ENCODE measurements at places on chromosomes 2 and 18. TPM values are rescaled to one million over a fixed set of nuclear protein-coding genes. Genes with fewer than 3 reads are reported as not detected.

Gene B3GNT7
- 4.0 TPM for total RNA-seq

Gene AOX1
- 8.0 TPM for total RNA-seq

Gene AQP12B
- not detected for total RNA-seq

Gene KHK
- 1.1 TPM for total RNA-seq

Gene FOXD4L1
- 0.20 TPM for total RNA-seq

Gene CXCR1
- not detected for total RNA-seq

Gene SAG
- total RNA-seq, result not detected

Gene REEP1
- 0.17 TPM for total RNA-seq

DNA sequence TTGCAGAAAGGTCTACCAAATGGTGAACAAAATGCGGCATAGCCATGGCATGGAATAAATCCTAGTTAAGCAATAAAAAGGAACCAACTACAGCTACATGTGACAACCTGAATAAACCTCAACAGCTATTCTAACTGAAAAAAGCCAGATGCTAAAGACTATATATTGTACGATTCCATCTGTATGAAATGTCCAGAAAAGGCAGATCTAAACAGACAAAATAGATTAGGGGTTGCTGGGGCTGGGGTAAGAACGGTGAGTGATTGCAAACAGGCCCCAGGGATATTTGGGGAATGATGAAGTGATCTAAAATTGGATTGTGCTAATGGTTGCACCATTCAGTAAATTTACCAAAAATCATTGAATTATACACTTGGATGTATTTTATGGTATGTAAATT, 2.8 kb downstream of the CCDC68 start:
- DNase-seq, result no peak

- DNase-seq, result no peak
Measured at GRCh38 chr2:213740453-213740852, 456.2 kb downstream of the SPAG16 start.

DNA sequence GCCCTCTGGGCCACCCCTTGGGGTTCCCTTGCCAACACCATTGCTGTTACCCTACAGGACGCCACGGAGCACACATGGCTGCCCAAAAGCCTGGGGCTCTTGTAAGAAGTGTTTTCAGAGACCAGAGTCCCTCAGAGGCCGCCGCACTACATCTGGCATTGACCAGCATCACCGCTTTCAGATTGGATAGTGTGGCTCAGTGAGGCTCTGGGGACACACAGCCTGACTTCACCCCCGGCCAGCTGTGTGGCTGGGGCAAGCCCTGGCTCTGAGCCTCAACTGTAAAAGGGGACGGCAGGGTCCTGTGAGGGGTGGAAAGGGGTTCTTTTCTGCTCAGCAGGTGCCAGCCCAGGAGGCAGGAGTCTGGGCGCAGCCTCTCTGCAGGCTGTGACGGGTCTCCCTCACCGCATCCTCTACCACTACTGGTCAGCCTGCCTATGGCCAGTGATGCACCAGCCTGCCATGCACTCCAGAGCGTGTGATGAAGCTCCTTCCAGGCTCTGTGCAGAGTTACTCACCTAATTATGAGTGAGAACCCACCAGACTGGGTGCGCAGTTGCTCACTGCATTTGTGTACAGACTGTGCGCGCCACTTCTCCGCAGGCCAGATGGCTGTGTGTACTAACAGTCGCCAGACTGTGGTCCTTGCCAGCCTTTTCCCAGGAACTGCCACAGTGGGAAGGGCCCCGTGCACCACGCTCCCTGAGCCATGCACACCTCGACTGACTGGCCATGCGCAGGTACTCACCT, 10.7 kb upstream of the OTOF start:
- no peak for DNase-seq

DNA sequence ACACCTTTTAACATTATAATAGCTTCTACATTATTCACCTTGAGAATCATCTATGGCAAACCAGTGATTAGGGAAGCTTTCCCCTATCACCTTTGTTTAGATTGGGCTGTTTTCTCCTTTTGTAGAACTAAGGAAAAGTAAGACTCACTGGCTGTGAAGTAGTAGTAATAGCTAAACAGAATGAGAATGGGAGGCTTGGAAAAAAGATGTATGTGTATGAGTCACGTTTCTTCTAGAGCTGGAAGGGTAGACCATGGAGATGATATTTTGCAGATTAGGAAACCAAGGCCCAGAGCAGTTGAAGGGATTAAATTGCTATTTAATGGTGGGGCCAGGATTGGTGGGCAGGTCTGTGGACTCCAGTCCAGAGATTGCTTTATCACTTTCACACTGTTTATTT, 214.5 kb downstream of the MCFD2 start:
- peak; percentile 29 for DNase-seq

- DNase-seq, result no peak
Measured at GRCh38 chr2:18671363-18671762, 82.0 kb upstream of the NT5C1B start.

- no peak for DNase-seq
Measured at GRCh38 chr2:148221926-148222325, 201.0 kb downstream of the MBD5 start.

- DNase-seq, result no peak
Measured at GRCh38 chr2:181348107-181348837, 108.9 kb upstream of the ITGA4 start.

- DNase-seq, result peak; percentile 65
Measured at GRCh38 chr2:45432406-45432805, 178.7 kb downstream of the SRBD1 start.

DNA sequence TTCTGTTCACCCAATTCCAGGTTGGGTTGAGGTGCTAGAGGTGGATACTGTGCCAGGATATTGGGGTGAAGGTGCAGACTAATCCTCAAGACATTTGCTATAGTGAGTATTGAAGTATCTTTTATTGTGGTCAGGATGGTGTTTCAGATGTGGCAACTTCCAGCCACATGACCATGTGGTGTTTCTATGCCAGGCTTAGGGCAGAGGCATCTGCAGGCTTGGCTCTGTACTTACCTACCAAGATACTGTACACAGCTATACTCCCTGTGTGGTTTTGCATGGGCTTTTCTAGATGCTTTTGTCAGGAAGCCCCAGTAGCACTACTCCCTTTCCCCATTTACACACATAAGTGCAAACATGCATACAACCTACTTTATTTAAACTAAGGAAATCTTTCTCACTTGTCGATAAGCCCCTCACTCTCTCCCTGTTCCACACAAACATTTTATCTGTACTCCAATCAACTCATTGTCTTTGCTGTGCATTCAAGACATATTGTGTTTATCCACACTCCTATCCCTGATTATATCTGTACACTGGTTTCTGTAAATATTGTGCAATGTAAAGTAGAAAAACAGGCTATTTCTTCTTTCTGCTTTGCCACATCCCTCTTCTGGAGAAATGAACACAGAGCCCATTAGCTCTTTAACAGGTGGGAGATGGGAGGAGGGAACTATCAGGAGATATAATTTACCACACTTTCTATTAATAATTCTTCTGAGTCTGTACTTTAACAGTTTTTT, 12.3 kb downstream of the ARL6IP6 start:
- DNase-seq, result peak; percentile 53

- DNase-seq, result peak; percentile 92
Measured at GRCh38 chr2:43484323-43484930, 111.4 kb downstream of the THADA start.

DNA sequence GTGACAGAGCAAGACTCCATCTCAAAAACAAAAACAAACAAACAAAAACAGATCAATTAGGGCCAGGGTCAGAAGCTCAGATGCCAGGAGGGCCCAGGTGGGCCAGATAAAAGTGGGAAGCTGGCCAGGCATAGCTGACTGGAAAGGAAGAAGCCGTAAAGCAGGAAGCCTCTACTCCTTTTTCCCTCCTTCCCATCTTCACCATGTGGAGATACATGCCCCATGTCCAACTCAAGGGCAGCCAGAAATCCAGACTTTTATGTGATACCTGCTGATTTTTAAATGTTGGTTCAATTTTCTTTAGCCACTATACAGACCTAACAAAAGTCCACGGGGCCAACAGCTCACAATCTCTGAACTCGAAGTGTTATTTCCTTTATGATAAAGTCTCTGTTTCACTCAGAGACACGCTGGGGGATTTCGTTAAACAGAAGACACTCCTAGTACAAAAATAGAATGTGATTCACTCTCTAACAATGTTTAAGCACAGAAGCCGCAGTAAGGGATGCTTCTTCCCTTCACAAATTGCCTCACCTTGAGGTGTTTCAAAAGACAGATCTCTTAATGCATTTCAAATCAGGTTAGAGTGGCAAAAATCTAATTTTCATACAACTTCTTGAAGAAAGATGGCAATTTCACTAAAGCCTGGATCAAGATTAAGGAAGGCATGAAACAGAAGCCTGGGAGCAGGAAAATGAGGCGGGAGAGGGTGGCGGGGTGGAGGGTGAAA, 14.0 kb downstream of the TMEM247 start:
- DNase-seq, result peak; percentile 52

DNA sequence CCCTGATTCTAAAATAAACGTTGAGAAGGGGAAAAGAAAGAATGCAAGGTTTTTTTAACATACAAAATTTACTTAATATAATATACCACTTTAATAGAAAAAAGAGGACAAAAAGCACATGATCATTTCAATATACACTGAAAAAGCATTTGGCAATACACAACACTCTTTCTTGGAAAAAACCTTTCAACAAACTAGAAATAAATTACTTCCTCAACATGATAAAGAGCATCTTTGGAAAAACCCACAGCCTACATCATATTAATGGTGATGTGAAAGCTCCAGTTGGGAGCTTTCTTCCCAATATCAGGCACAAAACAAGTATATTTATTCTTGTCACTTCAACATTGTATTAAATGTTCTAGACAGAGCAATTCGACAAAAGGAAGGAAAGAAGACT, 3.0 kb upstream of the POLR1B start:
- no peak for DNase-seq

DNA sequence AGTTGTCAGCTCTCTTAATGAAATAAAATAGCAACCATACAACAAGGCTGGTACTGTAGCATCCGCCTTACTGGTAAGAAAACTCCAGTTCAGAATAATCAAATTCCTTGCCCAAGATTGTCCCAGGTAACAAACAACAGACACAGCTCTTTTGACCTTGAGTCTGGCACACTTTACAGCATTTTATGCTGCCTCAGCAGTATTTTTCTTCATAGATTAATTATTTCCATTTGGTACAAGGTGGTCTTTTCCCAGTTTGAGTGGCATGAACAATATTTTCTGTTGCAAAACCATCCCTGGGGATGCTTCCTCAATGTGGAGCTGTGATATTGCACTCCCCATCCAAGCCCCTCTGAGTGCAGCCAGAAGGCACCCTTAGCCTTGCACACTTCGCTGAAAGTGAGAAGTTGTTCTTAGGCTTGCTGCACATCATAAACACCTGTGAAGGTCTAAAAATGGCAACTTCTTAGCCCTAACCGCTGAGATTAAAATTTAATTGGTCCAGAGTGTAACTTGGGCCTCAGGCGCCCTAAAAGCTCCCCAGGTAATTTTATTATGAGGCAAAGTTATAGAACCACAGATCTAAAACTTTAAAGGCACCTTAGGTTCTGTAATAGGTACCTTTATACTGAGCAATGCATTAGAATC, 523.3 kb downstream of the CMPK2 start:
- DNase-seq, result no peak

DNA sequence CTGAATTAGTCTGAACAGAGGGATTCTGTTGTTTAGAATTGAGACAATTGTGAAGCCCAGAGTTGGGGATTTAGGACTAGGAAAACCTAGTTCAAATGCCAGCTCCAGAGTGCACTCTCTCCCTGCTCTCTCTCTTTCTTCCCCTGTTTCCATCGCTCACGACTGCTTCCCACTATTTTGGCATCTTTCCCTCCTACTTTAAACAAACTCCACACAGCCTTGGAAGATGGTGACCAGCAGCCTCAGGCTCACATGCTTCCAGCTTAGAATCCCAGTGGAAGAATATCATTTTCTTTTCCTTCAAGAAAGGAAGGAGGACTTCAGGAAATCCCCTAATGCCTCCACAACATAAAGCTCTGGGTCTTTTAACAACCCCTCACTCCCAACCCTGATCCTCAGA, 6.1 kb upstream of the DNMT3A start:
- DNase-seq, result no peak
